Pulmonary artery endothelial cell (primary cell): ENCODE measurements at places on chromosomes 3 and 15. TPM values are rescaled to one million over a fixed set of nuclear protein-coding genes. Genes with fewer than 3 reads are reported as not detected.

The LRTM1 gene
- total RNA-seq, result not detected in 2 replicates

The SLC30A4 gene
- 5.7 and 7.5 TPM in 2 replicates for total RNA-seq

The TMEM40 gene
- not detected in 2 replicates for total RNA-seq

The MYO1E gene
- total RNA-seq, result 115 and 117 TPM in 2 replicates

The PARP15 gene
- total RNA-seq, result 0.07 and 0.25 TPM in 2 replicates

The ITGB5 gene
- total RNA-seq, result 161 and 184 TPM in 2 replicates

The TMEM45A gene
- 4.0 and 4.3 TPM in 2 replicates for total RNA-seq

The TXNRD3 gene
- total RNA-seq, result 5.7 and 12.7 TPM in 2 replicates
